ENCODE measurements at places on chromosomes 7 and 10.

GRCh38 chr10:48516911-48517310, 88.0 kb downstream of the ARHGAP22 start:
- DNase-seq, result no peak

- DNase-seq, result no peak
Measured at GRCh38 chr10:113247050-113247449, 297.0 kb downstream of the TCF7L2 start.

- no peak for DNase-seq
Measured at GRCh38 chr10:130623680-130624267, 487.6 kb downstream of the GLRX3 start.

GRCh38 chr10:30386801-30387588, 37.9 kb upstream of the MTPAP start:
- DNase-seq, result no peak

GRCh38 chr10:68333058-68333395, 299 bp upstream of the PBLD start:
- DNase-seq, result no peak

- DNase-seq, result no peak
Measured at GRCh38 chr10:110413049-110413783, 84.5 kb upstream of the DUSP5 start.

GRCh38 chr10:104778371-104778770, 137.3 kb downstream of the SORCS3 start:
- DNase-seq, result no peak

GRCh38 chr7:87984088-87984487, 50.0 kb downstream of the ADAM22 start:
- no peak for DNase-seq

DNA sequence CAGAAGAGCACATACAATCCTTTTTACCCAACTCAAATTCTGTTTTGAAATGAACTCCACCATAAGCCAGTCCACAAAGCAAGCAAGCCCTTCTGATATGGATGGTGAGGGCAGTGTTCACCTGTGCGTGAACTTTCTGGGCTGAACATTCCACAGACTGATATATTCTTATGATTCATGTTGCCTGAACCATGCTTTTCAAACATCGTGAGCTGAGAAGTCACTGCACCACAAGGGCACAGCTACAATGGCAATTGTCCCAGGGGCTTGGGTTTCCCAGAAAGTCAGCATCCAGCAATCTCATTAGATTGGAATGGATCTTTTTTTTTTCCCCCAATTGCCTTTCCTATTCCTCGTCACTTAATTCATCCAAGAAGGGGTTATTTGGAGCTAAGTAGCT, 86.9 kb upstream of the ZNF438 start:
- DNase-seq, result no peak

- no peak for DNase-seq
Measured at GRCh38 chr7:31805209-31805818, 118.3 kb downstream of the PPP1R17 start.

GRCh38 chr10:101779544-101780186, 3.6 kb downstream of the NPM3 start:
- DNase-seq, result peak; percentile 84

DNA sequence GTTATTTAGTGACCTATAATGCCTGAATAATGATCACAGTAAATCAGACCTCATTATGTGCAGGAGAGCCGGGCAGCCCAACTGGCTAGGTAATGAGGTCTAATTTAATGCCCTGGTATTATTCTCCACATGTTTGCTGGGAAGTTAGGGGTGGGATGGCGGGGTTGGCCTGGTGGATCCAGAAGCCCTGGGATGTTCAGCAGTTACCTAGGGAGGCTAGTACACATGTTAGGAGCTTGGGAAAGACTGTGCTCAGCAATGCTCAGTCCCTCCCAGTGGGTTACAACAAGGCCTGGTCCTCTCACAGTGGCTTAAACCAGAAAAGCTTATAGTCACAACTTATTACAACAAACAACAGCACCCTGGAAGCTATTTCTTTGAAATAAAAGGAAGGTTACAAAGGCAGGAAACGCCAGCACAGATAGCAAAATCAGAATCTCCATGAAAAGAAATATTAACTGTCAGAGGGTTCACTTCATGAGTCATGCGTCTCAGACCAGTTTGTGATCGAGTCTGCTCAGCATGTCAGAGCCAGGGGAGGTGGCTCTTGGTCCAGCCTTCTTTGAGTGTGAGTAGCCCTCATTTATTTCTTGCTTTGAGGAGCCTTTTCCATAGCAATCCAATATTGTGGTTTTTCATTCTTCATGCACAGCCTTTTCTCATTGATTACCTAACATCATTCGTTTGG, 418.6 kb upstream of the NPVF start:
- no peak for DNase-seq

DNA sequence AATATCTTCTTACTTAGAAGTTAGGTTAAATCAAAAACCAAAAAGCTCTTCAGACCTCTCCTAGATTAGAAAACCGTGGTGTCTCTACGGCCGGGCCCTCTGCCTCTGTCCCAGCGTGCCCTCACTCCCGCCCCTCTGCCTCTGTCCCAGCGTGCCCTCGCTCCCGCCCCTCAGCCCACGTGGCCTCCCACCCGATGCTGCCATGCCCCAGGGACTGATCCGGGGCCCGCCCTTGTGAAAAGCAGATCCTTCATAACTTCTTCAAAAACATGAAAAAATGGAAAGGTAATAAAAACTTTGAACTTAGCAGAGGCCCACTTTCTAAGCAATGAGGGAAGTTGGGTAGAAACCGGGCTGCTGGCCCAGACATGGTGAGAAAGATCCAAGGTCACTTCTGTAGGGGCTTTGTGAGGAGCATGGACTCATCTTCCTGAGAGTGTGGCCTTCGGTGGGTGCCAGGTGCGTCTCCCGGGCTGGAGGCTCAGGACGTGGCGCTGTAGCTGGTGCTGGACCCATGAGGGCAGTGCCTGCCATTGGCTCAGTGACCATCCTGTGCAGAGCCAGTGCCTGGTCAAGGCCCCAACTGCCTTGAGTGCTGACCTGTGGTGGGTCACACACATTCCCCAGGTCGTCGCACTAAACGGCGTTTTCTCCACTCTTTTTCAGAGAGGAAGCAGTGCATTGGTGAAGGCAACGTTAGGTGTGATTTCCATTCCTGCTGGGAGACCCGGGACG, 4.9 kb upstream of the DPYSL4 start:
- DNase-seq, result no peak

- DNase-seq, result no peak
Measured at GRCh38 chr7:105985229-105985628, 22.2 kb downstream of the CDHR3 start.

DNA sequence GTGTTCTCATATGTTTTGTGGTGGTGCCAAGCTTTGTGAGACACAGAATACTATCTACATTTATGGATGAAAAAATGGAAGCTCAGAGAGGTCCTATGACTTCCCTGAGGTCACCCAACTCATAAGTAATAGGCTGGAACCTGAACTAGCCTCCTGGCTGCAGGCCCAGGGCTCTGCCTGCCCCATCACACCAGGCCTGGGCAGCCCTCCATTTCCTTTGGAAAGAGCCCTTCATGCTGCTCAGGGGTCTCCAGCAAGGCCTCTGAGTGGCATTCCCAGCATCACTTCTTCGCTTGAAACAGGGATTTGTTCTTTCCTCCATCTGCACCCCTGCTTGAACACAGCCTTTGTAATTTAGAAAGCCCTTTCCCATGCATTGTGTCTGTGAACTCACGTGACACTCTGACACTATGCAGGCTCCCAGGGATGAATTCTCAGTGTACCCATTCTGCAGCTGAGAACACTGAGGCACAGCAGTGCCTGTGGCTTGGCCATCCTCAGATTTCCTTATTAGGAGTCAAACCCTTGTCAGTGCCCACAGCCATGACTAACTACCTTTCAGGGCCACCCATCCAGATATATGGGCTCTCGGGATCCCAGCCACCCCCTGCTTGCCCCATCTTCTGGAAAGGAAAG, 127.8 kb upstream of the PPIF start:
- DNase-seq, result no peak

DNA sequence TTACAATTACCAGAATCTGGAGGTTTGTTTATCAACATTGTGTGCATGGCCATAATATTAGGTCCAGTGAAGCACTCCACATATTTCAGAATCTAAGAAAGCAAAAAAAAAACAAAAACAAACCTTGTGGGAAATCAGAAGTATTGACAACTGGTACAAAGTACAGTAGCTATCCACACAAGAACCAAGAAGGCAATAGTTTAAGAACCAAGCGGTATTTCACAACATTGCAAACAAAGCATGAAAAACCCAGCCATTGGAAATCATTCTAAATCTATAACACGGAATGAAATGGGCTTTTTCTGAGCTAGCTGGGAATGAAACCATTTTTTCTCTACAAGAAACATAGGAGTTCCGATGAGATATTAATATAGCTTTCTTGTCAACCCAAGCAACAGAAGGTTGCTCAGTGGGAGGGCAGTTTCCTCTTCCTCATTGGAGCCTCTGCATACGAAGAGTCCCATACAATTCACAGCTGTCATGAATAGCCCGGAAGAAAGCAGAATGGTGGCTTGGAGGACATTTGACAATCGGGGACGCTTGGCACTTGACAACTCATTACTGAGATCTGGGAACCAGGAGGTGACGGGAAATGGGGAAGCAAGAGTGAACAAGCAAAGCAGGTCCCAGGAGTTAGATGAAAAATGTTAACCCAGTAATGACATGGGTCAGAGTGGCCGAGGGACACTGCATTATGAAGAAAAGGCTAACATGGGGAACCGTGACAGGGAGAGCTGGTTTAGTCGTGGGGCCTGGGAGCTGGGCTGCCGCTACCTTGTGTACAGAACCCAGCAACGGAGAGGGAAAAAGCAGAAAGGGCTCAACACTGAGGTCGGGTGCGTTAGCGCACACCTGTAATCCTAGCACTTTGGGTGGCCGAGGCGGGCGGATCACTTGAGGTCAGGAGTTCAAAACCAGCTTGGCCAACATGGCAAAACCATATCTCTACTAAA, 7.8 kb downstream of the PHYH start:
- no peak for DNase-seq

DNA sequence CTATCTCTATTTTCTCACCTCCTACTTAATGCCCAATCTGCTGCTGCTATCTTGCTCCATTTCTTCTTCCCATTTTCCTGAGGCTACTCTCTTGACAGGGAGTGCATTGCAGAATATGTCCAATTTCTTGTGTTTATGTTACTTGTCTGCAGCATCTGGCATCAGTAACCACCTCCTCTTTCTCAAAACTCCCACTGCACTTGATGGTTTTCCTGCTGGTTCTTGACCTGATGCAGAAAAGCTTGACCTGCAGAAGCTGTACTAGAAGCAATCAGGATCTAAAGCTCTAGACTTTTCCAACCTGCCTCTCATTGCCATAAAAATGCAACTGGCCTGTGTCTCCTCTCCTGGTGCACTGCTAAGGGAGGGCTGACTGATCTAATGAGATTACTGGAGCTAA, 287.8 kb downstream of the ZEB1 start:
- DNase-seq, result no peak

- no peak for DNase-seq
Measured at GRCh38 chr7:16369855-16370254, 51.5 kb downstream of the CRPPA start.

GRCh38 chr10:96439725-96440124, 74.0 kb downstream of the TLL2 start:
- no peak for DNase-seq

DNA sequence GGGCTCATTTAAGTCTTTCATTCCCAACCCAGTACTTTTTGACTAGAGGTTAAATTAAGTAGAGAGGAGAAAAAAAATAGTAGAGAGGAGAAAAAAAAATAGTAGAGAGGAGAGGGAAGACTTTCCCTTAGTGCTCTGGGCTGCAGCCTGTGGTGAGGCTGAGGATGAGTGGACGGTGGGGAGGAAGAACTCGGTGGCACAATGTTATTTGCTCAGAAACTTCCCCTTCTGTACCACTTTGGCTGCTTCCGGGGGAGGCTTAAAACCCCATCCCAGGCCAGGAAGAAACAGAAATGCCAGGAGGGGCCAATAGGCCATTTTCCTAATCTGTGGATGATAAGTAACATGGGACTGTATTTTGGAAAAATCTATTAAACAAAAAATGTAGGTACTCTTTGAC, 14.6 kb upstream of the MLXIPL start:
- DNase-seq, result no peak

GRCh38 chr7:935164-935873, 19.2 kb downstream of the ADAP1 start:
- DNase-seq, result no peak

- no peak for DNase-seq
Measured at GRCh38 chr10:108913300-108913699, 1010.0 kb downstream of the XPNPEP1 start.

DNA sequence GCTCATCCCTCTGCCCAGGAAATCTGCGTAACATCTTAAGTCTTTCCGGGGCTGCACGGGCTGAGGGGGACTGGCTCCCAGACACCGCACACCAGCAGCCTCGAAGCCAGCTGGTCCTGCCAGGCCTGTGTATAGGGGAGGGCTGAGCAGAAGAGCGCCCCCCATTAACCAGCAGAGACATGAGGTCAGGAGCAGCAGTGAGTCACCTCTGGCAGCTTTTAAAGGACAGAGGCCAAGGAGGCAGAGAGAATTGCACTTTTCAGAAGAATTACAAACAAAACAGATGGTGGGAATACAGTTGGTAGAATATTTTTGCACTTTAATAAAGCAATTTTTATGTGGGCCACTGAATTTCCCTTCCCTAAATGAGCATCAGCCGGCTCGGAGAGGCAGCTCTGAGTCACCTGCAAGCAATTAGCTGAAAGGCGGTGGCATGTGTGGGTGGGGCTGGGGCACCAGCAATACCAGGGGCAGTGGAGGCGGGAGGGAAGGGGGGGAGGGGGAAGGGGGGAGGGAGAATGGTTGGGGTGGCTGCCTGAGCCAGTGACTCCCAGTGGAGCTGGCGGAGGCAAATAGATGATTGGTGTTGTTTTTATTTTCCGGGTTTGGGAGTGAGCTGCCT, 39.1 kb downstream of the GOLGA7B start:
- DNase-seq, result no peak

- no peak for DNase-seq
Measured at GRCh38 chr7:39609113-39609934, 14.0 kb upstream of the RALA start.

- DNase-seq, result no peak
Measured at GRCh38 chr7:77826300-77826699, 27.7 kb downstream of the PHTF2 start.

- no peak for DNase-seq
Measured at GRCh38 chr7:153523320-153524015, 528.7 kb upstream of the DPP6 start.

GRCh38 chr10:88291289-88292184, 291.6 kb downstream of the RNLS start:
- DNase-seq, result no peak
